ENCODE measurements at places on chromosomes 11 and 22.

DNA sequence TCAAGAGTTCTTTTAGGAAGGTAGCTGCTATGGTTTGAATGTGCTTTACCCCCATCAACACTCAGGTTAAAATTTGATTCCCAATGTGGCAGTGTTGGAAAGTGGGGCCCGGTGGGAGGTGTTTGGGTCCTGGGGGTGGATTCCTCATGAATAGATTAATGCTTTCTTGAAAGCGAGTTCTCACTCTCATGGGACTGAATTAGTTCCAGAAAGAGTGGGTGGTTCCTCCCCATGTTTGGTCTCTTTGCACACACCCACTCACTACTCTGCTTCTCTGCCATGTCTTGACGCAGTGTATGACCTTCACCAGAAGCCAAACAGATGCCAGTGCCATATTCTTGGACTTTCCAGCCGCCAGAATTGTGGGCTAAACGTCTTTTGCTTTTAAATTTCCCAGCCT lies 394.4 kb downstream of the OPCML start:
- no peak for DNase-seq

DNA sequence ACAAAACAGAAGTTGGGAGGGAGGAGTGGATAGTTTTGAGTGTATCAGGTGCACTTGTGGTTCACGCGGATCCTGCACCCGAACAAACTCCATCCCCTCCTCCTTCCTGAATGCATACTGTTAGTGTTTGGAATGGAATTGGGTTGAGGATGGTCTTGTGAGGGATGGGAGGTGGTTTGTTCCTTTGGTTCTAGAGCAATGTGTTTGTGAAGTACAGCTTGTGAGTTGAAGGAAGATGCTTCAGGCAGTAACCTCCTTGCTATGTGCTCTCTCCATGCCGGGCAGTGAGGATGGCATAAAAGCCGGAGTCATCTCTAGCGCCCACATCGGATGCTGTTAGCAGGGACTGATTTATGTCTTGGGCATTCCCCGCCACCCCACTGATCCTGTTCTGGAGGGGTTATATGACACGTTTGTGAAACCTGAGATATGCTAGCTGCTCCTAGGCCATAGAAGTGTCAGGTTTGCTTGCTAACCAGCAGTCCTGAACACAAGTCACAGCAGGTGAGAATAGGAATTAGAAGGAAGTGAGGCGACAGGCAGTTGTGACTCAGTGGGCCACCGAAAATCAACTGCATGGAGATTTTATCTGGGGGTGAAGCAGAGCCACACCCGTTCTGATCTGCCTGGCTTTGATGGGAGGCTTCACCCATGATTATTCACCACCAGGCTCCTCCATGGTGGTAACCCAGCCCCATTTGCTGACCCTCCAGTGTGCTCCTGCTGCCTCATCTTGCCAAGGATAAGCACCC lies 2.2 kb downstream of the BCR start:
- no peak for DNase-seq

GRCh38 chr11:112175599-112175952 lies 264 bp downstream of the BCO2 start:
- no peak for DNase-seq

- no peak for DNase-seq
Measured at GRCh38 chr11:86183694-86184093, 60.9 kb upstream of the EED start.

GRCh38 chr22:27987557-27987956 lies 68.5 kb upstream of the PITPNB start:
- DNase-seq: no peak

GRCh38 chr22:17232406-17232805 lies 13.2 kb upstream of the ADA2 start:
- DNase-seq: no peak

- no peak for DNase-seq
Measured at GRCh38 chr22:24392218-24392931, 35.0 kb upstream of the ADORA2A start.

- no peak for DNase-seq
Measured at GRCh38 chr11:115636753-115637527, 132.7 kb upstream of the CADM1 start.

DNA sequence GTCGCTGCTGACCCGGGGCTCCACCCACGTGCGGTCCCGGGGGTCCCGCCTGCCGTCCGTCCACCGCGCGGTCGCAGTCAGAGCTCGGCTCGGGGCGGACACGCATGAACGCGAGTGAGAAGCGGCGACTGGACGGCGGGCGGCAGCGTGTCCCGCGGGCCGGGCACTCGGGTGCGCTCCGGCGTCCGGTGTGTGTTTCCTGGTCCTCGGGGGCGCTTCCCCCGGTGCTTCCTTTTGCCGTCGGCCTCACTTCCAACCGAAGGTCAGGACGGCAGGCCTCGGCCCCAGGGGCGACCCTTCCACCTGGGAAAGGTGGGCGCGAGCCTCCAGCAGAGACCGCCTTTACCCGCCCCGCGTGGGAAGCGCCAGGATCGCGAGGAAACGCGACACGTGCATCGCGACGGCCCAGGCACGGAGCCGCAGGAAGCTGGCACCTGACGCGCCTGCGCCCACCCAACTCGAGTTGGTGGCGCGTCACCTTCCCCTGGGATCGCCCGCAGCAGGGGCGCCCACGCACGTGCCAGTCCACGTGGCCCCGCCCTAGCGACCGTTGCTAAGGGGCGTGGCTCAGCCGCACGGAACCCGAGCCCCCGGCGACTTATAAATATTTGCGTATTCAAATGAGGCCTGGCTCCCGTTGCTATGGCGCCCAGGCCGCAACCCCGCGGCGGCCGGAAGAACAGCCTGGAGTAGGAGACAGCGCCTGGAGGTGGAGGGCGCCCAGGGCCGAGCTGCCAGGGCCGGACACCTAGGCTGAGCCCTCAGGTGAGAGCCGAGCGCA lies at the start of gene LRRC56:
Gene LRRC56 (plus strand): TSS at position 687 of the 781 bp plus-strand sequence. CDS start 3,158 bp downstream, outside the sequence.
- peak; percentile 50 for DNase-seq

GRCh38 chr22:19035474-19036228 lies 86.6 kb downstream of the DGCR2 start:
- DNase-seq: no peak

DNA sequence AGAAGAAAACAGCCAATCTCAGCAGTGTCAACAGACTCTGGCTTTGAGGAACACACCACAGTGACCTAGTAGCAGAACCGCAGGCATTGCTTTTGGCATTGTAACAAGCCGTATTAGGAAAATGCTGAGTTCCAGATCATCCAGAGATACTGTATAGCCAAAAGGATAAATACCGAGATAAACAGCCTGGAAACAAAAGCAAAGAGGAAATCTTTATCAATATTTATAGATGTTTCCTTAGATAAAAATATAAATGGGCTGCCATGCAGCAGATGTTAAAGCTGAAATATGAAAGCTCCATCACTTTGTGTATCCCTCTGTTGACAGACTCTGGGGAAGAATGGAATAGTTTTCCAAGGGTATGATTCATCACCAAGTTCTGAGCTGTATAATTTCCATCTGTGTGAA lies 98.9 kb upstream of the TP53AIP1 start:
- DNase-seq: no peak
